DMS 273 treated with DMSO at 0.1 percent for 48 hours (cell line): ENCODE measurements at places on chromosomes 3 and 15.

DNA sequence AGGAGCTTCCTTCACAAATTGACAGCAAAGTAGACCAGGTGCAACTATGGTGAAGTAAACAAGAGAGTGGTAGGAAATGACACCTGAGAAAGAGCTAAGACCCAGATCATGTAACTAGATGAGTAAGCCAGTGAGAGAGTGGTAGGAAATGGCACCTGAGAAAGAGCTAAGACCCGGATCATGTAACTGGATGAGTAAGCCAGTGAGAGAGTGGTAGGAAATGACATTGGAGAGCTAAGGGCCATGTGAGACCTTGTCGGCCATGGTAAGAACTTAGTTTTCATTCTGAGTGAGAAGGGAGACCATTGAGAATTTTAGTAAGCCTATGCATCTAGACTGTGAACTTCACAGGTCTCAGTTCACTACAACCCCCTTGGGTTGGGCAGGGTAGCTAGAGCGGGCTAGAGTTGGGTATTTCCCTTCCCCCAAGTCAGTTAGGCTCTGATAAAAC lies 5.4 kb upstream of the SENP7 start:
- DNase-seq = no peak

- DNase-seq = no peak
These were observed 7.6 kb downstream of the LRRN1 start for GRCh38 chr3:3806856-3807255.

GRCh38 chr3:112391648-112392047 lies 58.7 kb downstream of the CD200 start:
- no peak for DNase-seq

- DNase-seq = peak; percentile 34
These were observed 16.3 kb downstream of the XXYLT1 start for GRCh38 chr3:195254454-195255175.

GRCh38 chr3:105883798-105884377 lies 15.1 kb upstream of the CBLB start:
- DNase-seq = no peak
